ENCODE measurements at places on chromosomes 5 and 9. TPM values are rescaled to one million over a fixed set of nuclear protein-coding genes. Genes with fewer than 3 reads are reported as not detected.

- no peak for DNase-seq
Observed at GRCh38 chr5:133472829-133473228, 139.5 kb downstream of the FSTL4 start.

GRCh38 chr9:117795271-117795670, 91.1 kb downstream of the TLR4 start:
- DNase-seq, result no peak

GRCh38 chr5:947626-948471, 55.2 kb downstream of the TRIP13 start:
- no peak for DNase-seq

DNA sequence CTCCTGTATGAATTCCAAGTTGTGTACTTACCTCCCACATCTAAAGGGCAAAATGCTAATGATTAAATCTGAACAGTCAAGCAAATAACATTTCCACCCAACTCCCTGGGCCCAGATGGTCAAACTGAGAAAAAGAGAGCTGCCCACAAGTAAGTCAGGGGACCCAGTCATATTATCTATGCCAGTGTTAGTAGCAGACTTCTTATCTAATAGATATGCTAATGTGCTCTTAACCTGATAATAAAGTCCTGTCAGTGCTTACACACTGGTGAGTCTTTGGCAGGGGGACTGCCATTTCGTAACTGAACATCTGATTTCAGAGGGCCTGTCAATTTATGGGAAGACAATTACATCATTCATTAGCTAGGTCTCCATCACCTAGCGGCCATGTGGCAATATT, 292.3 kb upstream of the WWC1 start:
- DNase-seq, result no peak

DNA sequence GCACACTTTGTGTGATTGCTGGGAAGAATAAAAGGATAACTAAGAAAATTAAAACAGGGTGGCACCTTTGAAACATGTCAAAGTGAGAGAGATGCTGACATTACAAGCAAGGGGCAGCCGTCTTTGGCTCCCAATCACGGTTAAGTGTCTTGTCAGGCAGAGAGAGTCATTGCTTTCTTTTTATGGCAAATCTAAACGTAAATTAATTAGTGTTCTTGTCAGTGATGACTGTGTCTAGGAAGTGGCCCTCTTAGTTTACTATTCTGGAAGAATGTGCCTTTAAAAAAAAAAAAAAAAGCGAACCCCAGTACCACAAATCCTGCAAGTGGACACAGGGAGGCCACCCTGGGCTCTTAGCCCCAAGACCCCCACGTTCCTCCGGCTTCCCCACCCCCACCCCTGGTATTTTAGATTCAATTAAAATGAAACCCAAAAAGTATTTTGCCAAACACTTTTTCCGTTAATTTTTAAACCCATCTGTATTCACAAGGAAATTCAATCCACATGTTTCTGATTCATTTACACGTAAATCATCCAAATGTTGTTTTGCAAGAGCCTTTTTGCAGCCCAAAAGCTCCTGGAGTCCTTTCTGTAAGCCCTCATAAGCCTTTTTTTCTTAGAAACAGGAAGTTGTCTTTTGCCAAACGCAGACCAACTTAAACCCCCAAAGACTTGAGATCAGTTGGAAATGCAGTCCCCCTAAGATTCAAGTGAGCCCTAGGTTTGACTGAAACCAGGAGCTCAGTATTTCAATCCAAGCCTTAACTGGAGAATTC, 399.3 kb downstream of the EBF1 start:
- DNase-seq, result no peak

GRCh38 chr5:123690821-123691220, 178.8 kb downstream of the CSNK1G3 start:
- DNase-seq, result no peak

DNA sequence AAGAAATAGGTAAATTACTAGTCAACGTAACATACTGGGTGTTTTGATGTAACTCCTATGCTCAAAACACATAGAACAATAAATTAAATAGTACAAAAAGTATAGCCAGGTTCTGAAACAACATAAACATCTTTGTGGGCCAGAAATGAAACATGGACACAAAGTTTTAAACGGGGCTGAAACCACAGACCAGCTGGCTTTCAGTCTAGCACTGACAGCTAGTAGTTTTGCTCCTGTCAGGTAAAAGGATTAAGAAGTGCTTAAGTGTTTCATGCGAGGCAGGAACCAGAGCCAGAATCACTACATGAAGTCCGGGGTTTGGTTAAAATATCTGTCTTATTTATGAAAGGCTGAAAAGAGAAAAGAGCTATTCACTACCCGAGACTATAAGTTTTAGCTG, 19.5 kb downstream of the DCAF10 start:
- no peak for DNase-seq

- DNase-seq, result no peak
Observed at GRCh38 chr5:71637133-71637532, 50.0 kb downstream of the MCCC2 start.

Gene OBP2B
- 0.22 TPM for polyA plus RNA-seq

Gene HABP4
- polyA plus RNA-seq, result 21.1 TPM
